ENCODE measurements at places on chromosomes 7 and 10.

DNA sequence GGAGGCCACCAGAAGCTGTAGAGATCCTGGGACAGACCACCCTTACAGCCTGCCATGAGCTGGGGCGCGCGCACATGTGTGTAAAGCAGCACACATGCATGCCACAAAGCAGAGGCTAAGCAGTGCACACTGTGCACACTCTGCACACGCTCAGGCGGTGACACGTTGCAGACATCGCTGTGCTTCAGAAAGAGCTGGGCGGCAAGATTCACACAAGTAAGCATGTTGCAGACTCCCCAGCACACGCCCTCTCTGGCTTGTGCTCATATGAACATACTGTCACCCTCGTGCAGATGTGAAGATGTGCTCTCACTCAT, 478.9 kb downstream of the DNAJB6 start:
- no peak for DNase-seq

DNA sequence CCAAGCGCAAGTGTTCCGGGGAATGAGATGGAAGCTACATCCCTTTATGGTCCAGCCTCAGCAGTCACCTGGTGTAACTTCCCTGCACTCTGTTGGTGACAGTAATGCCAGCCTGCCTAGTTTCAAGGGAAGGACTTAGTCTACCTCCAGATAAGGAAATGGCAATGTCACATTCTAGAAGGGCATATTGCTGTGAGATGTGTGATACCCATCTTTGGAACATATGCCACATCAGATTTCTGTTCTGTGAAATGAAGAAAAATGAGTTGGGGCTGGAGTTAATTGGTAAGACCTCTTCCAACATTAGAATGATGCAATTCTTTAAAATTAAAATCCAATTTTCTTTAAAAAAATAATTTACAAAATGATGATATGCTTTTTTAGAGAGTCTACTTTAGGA, 212.0 kb downstream of the LRMDA start:
- DNase-seq: no peak

- no peak for DNase-seq
These were observed 46.3 kb downstream of the CUL2 start for GRCh38 chr10:35043796-35044344.

DNA sequence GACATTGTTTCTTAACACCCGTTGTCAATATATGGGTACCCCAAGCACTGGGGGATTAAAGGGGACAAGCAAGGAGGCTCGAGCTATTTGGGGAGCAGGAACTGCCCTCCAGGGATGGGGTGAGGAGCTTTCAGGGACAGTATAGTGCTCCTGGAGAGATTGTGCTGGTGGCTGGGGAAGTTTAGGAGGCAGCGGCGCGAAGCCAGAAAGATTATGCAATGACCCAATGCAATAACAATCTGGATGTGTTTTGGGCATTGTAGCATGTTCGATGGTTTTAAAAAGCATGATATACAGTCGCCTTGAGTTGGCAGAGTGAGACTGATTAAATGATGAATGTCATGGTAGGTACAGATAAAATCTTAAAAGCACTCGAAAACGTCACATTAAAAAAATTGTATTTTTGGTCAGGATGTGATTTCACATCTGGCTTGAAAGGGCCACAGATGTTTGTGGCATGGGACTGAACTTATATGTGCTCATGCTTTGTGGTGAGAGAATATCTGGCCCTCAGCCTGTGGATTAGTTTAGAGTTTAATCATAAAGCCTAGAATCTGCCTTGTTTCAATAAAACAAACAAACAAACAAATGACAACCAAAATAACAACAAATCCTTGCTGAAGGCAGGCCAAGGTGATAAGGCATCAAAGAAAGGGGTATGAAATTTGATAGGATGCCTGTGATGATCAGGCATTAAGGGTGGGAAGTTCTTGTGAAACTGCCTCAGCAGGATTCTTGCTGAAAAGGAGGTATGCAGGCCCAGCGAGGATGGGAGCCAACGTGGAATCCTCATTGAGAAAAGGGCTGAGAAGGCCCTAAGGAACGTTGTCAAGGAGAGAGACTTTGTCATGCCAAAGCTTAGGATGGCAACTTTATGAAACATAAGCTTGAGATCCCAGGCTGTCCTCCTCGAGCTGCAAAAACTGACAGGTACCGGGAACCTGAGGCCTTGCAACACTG, 417.1 kb upstream of the KLF6 start:
- no peak for DNase-seq

DNA sequence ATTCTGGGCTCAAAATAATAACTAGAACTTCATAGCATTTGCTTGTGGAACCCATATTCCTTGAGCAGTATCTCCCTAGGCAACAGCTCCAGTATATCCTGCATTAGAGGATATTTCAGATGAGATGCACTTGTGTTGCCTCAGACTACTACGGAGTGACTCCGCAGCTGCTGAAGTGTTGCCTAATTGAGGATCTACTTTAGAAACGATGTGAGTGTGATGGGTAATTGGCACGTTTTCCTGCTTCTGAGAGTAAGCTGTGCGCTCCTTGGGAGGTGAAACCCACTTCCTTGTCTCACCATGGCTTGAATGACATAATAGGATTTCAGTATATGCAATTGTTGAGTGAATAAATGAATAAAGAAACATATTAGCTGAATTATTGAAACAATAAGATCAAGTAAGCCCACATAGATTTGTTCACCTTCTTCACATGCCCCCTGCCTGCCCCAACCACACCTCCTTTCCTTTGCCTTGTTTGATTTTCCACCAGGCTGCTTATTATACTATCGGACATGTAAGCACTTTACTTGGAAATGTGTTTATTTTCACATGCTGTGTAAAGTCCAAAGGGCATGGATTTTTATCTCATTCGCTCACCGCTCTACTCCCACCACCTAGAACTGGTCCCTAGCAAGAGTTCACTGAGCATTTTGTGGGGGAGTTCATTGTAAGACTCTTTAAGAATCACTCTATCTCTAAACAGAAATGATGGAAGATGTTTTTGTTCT, 303.8 kb downstream of the KCNMA1 start:
- DNase-seq: no peak

GRCh38 chr10:130561681-130562080, 425.5 kb downstream of the GLRX3 start:
- no peak for DNase-seq

- DNase-seq: no peak
These were observed 34.9 kb downstream of the PRKAR2B start for GRCh38 chr7:107079212-107079940.
